ENCODE measurements at places on chromosomes 13 and 19. TPM values are rescaled to one million over a fixed set of nuclear protein-coding genes. Genes with fewer than 3 reads are reported as not detected.

Gene FUT6
- total RNA-seq, result not detected

Gene SIRT6
- 19.6 TPM for total RNA-seq

Gene ACP7
- 0.92 TPM for total RNA-seq

Gene SOX21
- not detected for total RNA-seq

Gene TEKTIP1
- not detected for total RNA-seq

Data from foreskin keratinocyte (primary cell).